T-helper 17 cell (primary cell): ENCODE measurements at places on chromosomes 1 and 21. TPM values are rescaled to one million over a fixed set of nuclear protein-coding genes. Genes with fewer than 3 reads are reported as not detected.

DNA sequence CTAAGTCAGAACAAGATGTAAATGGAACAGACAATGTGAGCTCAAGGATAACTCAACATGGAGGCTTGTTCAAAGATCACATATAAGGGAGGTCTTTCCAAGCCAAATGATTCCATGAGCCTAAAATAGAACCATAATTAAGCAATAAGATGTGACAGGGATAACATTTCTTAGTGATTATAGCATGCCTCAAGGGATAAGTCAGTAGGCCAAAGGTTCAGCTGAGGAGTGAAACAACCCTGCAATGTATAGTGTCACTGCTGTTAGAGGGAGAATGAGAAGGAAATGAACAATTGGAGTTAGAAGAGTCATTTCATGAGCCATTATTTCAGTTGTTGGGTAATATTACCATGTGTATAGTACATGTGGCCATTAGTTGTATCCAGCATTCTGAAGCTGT is 25.0 kb downstream of the GORAB start:
- DNase-seq = no peak

DNA sequence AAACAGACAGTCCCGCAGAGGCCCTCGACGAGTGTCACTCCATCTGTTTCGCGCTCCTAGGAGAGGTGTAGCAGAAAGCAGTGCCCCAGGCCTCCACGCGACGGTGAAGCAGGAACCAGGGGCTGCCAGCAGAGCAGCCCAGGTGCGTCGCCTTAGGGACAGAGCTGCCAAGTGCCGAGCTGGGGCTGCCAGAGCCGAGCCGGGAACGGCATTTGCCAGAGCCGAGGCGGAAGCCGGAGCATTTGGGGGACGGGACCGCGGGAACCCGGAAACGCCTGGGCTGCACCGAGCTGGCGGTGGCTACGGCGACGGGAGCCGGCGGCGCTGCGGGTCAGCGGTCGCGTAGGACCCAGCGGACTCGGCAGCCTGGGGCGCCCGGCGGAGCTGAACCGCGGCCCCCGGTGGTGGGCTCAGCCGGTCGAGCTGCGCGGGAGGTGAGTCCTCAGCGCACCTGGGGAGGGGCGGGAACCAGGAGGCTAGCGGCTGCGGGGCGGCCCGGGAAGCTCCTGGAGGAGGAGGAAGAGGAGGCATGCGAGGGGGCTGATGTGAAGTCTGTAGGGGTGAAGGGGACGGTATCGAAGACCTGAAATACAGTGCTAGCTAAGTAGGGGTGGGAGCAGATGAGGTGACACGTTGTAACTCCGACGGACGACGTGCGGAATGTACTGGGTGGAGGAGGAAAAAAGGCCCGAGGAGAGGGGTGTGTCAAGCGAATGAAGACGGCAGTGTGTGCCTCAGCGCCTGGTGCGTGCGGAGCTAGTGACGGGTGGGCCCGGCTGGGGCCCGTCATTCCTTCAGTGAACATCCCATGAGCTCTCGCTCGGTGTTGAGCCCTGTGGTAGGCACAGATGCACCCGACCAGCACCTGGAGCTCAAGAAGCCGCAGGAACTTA is at the start of gene SLC35A3:
Gene SLC35A3 (plus strand): TSS at position 268 of the 893 bp plus-strand sequence. CDS start 23,559 bp downstream, outside the sequence.
- DNase-seq = peak; percentile 62

SSR2 gene
- 234 TPM for total RNA-seq

DNA sequence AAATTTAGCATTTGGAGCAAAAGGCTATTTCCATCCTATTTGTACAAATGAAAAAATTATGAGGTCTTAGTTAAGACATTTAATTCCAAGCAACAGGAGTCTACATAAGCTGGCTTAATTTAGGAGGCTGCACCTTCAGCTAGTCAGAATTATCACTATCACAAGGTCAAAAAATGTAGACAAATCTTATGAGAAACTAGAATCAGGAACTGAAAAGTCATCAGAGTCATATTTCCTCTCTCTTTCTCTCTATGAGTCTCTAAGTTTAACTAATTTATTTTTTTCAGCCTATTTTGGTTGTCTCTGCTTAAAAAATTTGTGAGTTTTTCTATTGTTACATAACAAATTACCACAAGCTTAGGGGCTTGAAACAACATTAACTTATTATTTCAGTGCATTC is 807.1 kb upstream of the PRMT6 start:
- no peak for DNase-seq

SH2D1B gene
- 0.22 TPM for total RNA-seq

DNA sequence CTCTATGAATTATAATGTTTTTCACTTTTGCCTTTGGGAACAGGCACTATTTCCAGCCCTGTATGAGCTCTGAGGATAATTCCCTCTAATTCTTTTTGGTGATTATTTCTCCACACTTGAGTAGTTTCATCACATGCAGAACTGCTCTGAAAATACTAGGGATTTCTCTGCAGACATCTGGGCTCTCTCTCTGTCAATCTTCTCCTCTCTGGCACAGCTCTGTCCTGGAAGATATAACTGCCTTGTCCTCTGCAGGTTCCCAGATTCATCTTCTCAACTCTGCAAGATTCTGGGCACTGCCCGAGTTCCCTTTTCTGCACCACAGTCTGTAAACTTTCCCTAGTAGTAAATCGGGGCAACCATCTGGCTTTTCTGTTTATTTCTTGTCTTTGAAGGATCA is 131.3 kb upstream of the FMN2 start:
- DNase-seq = no peak

ACTL8 gene
- not detected for total RNA-seq

- no peak for DNase-seq
Measured at GRCh38 chr1:221549815-221550214, 192.1 kb downstream of the DUSP10 start.

- DNase-seq = no peak
Measured at GRCh38 chr1:26701266-26701994, 5.6 kb downstream of the ARID1A start.

GRCh38 chr1:110674337-110675059 is at the start of gene KCNA3:
Gene KCNA3, minus strand, starts transcription at chr1:110674940. Its CDS starts 131 bp downstream, at chr1:110674809.
- peak; percentile 65 for DNase-seq

GRCh38 chr1:174491606-174492005 is 43.8 kb downstream of the GPR52 start:
- no peak for DNase-seq

CAMK1G gene
- total RNA-seq = not detected

GRCh38 chr1:207309745-207310273 is 11.7 kb upstream of the CD55 start:
- no peak for DNase-seq

C1orf87 gene
- not detected for total RNA-seq

DNA sequence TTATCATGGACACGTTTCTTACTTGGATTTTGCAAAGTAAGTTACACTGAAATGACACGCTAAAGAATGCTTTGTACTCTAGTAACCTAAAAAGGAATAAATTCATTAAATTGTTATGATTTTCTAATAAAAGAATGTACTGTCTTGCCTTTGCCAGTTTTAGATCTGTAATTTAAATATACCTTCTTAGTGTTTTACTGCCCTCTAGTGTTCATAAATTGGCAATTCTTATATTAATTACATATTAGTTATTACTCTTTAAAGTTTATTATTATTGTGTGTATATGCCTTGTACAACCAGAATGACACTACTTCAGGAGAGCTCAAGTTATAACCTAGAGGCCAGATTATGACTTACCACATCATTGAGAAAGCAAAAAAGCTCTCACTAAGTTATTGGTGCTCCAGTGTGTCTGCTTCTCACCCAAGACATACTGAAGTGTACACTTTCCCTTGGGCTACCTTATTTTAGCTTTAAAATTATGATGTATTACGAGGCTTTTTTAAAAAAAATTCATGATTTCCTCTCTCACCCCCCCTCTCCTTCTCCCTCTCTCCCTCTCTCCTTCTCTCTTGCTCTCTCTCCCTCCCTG is 169.9 kb downstream of the HS2ST1 start:
- DNase-seq = no peak

GRCh38 chr1:11281518-11282331 is 8.7 kb downstream of the UBIAD1 start:
- no peak for DNase-seq

MUTYH gene
- 60.4 TPM for total RNA-seq

NCMAP gene
- total RNA-seq = not detected

C1orf185 gene
- not detected for total RNA-seq

S100A6 gene
- 303 TPM for total RNA-seq

DNA sequence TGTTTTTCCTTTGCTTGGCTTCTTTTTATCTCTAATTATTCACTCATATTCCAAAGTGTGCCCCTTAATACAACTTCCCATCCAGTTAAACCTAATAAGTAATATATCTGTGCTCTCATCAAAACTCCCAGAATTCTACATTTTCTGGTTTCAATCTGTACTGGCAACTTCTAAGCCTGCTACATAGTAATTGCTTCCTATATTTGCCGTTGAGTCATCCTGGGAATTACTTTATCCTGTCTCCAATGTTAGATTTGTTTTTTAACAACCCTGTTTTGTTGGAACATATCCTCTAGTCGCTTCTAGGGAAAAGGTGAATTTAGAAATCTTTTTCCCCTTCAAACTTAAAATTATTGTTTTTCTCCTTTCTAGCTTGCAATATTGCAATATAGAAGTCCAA is 620.5 kb upstream of the PKN2 start:
- DNase-seq = no peak

DNA sequence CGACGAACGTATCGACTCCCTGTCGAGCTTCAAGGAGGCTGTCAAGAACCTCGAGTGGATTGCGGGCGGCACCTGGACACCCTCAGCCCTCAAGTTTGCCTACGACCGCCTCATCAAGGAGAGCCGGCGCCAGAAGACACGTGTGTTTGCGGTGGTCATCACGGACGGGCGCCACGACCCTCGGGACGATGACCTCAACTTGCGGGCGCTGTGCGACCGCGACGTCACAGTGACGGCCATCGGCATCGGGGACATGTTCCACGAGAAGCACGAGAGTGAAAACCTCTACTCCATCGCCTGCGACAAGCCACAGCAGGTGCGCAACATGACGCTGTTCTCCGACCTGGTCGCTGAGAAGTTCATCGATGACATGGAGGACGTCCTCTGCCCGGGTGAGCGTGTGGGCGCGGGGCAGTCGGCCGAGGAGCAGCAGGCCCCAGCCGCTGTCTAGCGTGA is 28.0 kb downstream of the COL6A2 start:
- DNase-seq = no peak

GRCh38 chr1:39833121-39833520 is 44.5 kb upstream of the BMP8B start:
- DNase-seq = no peak

DNA sequence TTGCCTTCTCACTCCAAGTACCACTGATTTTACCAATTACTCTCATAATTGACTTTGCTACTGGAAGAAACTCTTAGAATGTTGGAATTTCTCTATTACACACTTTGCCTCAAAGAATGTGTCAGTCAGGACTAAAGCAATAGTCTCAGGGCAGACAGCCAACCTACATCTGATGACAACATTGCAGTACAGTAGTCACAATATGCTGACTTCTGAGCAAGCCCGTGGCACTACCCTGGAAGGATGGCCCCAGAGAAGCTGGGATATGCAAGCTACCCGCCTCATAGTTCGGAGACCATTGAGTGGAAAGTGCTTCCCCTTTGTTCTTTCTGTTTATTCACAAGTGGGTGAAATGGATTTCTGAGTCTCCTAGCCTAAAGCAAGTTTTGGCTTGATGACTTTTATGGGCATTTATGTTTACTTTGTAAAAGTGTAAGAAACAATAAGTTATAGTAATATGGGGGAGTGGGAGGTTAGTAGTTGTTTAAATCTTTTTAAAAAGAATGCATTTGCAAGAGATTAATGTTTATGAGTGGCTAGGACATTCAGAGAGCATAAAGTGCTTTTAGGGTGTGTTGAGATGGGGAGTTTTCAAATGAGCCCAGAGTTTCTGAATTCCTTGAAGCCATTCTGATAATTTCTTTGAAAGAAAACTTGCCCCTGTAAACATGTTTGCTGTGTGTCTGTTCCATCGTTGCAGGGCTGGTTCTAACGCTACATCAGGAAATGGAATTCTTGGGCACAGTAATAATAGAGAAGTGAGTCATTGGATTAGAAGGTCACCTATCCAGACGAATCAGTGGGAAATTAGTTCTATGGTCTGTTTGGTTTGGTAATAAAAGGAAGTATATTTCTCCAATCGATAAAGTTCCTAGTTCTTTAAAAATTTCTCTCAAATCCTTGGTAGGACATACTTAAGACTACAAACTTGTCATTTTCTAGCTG is 63.8 kb downstream of the LMO4 start:
- DNase-seq = no peak

GRCh38 chr1:46183926-46184557 is 7.8 kb upstream of the P3R3URF start:
- DNase-seq = no peak

GRCh38 chr1:98496256-98496995 is 165.1 kb upstream of the SNX7 start:
- no peak for DNase-seq

EVA1B gene
- 6.2 TPM for total RNA-seq

DNA sequence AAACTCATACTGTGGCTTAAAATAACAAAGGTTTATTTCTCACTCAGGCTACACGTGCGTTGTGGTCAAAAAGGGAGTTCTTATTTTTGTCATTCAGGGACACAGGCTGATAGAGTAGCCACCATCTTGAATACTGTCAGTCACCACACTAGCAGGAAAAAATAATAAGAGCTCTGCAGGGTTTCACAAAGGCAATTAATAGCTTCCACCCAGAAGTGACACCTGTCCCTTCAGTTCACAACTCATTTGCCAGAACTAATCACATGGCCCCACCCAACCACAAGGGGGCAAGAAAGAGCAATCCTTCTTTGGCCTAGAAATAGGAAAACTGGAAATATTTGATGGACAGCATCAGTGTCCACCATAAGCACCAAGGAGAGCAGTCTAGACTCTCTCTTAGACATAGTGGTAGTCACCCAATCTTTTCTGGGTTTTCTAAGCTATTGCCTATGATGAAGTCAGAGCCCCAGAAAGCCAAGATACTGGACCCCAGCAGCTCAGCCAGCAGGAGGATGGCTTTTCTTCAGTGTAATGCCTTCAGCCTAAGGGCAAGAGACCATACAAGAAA is 8.2 kb downstream of the HAPLN2 start:
- DNase-seq = no peak

TSPEAR gene
- total RNA-seq = not detected

GRCh38 chr21:33865176-33865575 is 50.4 kb downstream of the ATP5PO start:
- no peak for DNase-seq

- DNase-seq = no peak
Measured at GRCh38 chr1:909861-910310, 13.8 kb upstream of the SAMD11 start.

GRCh38 chr1:53308506-53308905 is 19.4 kb downstream of the LRP8 start:
- no peak for DNase-seq

DNA sequence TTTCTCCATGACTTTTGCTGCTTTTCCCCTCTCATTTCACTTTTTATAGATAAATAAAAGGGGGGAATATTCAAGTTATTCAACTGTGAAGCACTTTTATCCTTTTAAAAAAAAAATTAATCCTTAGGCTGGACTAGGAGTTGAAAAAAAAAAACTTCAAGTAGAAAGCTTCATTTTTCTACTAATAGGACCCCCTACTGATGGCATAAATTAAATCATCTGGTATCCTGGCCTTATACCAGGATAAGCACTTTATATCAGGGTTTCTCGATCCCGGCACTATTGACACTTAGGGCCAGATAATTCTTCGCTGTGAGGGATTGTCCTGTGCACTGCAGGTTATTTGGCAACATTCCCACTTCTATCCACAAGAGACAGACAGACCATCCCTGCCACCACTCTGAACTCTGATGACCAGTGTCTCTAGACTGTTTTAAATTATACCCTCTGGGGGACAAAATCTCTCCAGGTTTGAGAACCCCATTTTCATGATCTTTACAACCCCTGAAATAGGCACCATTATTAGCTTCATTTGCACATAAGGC is 17.6 kb downstream of the USP33 start:
- DNase-seq = no peak

GRCh38 chr1:219931033-219931432 is 2.7 kb upstream of the SLC30A10 start:
- DNase-seq = no peak
